ENCODE measurements at places on chromosomes 6 and 20.

DNA sequence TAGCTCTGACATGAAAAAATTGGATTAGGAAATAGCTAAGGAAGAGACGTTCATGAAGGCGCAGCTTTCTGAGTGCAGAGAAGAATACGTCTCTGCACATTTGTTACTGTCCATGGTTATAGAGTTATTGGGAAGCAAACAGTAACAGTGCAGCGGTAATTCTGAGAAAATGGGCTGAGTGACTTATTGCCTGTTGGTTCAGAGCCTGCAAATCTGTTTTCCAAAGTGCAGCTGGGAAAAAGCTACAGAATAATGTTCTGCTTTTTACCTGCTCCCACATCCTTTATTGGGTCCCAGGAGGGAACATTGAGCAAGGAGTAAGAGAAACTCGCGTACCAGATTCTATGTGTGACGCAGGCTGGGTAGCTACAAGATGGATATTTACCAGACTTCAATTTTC is 160.2 kb downstream of the BTBD3 start:
- DNase-seq: no peak

GRCh38 chr20:47922269-47922668 is 137.0 kb upstream of the SULF2 start:
- no peak for DNase-seq

- DNase-seq: no peak
Observed at GRCh38 chr6:113306552-113307145, 550.5 kb upstream of the MARCKS start.

DNA sequence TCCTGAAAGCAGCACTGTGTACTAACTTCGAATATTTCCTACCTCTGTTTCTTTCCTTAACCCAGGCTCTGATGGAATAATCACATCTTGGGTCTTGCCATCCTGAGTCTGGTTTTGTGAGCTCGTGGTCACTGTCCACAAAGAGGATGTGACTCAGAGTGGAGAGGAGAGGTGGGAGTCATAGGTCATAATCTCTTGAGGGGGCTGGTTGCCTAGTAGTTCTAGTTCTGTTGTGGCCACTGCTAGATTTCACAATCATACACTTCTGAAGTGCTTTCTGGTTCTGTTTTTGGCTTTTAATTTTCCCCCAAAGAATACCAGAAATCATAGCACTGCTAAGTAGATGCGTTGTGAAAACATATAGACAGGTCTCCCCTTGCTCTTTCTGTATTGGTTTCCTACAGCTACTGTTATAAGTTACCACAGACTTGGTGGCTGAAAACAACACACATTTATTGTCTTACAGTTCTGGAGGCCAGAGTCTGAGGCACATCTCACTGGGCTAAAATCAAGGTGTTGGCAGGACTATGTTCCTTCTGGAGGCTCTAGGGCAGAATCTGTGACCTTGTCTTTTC is 102.8 kb downstream of the NRSN1 start:
- no peak for DNase-seq

DNA sequence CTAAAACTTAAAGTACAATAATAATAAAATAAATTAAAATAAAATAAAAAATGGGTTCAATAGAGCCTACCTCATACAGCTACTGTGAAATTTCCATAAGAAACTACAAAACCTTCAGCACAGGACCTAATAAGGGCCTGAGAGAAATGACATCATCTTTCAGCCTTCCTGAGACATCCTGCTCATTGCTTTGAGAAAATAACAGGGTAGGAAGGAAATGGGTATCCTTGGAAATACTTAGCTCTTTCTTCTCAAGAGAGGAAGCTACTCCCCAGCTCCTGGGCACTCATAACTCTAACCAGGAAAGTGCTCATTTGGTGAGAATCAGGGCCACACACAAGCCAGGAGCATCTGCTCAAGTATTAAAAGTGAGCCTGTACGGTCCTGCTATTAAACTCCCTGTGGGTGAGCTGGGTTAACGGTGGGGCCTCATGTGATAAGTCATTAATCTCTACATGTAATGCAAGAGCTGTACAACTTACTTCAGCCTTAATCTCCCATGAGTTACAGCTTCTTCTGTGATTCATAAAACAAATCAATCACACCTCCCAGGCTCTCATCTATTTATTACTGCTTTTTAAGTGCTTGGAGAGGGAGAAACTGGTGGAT is 141.4 kb downstream of the MAFB start:
- no peak for DNase-seq

DNA sequence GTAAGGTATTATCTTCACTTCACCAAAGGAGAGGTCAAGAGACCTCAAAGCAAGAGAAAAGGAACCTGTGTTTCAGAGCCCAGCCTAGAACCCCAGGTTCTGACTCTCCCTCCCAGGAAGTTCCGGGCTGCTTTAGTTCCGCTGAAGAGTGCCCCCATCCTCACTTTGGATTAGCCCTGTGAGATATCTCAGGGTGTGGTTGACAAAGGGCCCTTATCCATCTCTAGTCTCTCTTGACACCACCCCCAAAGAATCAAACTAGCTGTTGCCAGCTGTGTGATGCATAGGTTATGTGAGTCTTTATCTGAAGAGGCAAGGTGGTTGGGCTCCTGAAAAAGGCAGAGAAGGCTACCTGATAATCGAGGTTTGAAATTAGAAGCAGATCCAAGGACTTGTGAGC is 20.6 kb downstream of the BRPF3 start:
- DNase-seq: no peak

DNA sequence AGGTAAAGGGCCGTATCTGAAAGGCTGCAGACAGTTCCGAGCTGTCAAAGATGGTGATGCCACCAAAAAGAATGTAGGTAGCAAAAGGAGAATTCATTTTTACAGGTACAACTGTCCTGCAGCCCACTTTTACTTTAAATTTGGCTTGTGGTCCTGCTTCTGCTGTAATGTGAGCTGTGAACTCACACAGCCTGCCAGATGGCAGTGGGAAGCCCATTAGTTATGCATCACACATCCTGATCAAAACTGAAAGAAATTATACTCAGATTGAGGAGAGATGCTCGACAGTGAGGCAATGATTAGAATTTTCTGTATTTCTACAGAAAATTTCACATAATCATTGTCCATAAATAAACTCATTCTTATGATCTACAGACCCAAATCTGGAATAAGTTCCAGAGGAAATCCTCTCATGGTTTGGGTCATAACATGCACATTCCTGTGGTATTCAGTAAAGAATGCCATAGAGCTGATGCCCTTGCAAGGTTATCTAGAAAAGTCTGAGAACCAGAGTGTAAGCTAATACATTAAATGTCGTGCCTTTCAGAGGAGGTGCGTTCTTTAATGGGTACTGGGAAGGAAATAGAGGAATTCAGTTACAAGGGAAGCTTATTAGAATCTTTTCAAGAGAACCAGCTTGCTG is 23.9 kb upstream of the E2F3 start:
- DNase-seq: no peak

GRCh38 chr6:98831959-98832283 is 2.5 kb upstream of the POU3F2 start:
- DNase-seq: no peak

GRCh38 chr6:133093956-133094355 is 147.2 kb upstream of the EYA4 start:
- DNase-seq: no peak

- no peak for DNase-seq
Observed at GRCh38 chr6:49633541-49633940, 3.1 kb downstream of the RHAG start.

DNA sequence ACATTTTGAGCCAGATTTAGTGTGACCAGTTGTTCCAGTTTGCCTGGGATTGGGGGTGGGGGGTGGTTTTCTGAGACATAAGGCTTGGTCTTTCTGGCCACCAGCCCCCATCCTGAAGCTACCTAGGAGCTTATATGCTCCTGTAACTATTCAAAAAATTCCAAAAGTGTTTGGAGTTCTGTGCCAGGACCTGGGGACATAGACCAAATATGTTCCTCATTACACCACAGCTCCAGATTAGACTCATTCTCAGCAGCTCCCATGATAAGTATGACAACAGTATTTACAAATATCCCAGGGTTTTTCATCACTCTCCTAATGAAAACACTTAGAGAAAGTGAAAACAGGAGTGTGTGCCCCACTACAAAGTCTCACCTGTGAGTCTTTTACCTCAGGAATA is 37.8 kb upstream of the RNF144B start:
- DNase-seq: no peak

DNA sequence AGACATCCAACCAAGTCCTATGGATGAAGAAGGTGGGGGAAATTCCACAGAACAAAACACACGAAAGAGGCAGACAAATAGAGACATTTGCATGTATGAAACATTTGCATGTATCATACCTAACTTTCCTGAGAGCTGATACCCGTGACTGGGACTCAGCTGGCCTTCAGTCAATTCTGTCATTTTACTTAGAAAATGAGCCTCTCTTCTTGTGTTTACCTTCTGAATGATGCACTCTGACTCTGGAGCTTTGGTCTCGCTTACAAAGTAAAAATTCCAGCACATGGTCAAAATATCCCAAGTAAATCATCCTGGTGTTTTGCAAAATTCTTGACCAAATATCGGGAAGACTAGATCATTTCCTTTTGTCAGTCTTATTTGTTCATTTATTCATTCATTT is 46.9 kb downstream of the MMUT start:
- DNase-seq: no peak

- DNase-seq: no peak
Observed at GRCh38 chr20:63969838-63970713, at the start of gene ZNF512B. Gene ZNF512B (minus strand): TSS chr20:63969930. CDS start chr20:63967950, 1,980 bp downstream.

GRCh38 chr6:105364243-105364642 is 38.6 kb downstream of the PREP start:
- DNase-seq: no peak

GRCh38 chr6:22612236-22612635 is 42.9 kb downstream of the HDGFL1 start:
- DNase-seq: no peak

GRCh38 chr20:17810847-17811627 is 111.3 kb downstream of the BANF2 start:
- no peak for DNase-seq

- DNase-seq: no peak
Observed at GRCh38 chr6:108380876-108381275, 86.0 kb downstream of the AFG1L start.

GRCh38 chr6:131549811-131550210 is 23.2 kb upstream of the ARG1 start:
- DNase-seq: no peak

DNA sequence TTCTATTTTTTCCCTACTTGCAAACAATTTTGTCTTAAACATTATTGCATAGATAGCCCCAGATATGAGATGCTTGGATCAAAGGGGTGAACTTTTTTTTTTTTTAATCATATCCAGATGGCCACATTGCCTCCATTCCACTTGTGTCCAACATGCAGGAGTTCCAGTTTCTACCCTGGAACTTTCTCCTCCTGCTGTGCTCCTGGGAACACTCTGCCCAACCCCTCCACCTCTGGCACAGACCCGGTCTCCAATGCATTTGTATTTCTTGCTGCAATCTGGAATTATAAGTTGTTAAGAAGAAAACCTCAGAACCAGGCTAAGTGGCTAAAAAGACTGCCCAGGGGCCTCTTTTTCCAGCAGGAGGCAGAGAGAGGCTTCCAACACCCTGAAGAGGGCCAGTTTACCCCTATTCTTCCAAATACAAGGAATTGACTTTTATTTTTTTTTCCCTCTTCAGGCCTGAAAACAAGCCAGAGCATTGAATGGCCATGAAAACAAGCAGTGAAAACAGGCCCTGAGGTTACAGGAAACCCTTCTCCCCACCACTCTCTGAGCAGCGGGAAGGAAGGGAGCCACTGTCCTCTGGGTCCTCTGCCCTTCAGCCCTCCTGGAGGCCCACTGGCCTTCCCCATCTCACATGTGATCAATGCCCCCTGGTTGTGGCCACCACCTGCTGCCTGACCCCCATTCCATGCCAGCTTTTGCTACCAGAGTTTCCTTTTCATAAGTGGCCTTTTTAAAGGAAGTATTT is 44.3 kb downstream of the PDYN start:
- DNase-seq: no peak

GRCh38 chr20:38859070-38859690 is 53.7 kb downstream of the PPP1R16B start:
- no peak for DNase-seq

- DNase-seq: no peak
Observed at GRCh38 chr20:50720026-50720425, 11.4 kb upstream of the PARD6B start.

DNA sequence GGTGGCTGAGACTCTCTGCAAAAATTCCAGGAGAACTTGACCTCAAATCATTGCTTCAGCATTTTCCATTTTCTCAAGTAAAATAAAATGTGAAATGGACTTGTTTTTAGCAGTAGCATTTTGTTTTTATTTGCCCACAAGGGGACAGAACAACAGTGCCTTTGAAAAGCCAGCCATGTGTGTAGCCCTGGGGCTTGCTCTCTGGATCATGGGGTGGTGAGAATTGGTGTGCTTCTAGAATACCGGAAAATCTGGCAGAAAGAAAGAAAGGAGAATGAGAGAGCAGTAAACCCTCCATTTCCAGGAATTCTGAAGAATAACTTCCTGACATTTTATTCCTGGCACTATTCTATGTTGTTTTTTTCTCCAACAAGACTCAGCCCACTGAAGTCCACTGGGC is 254.7 kb upstream of the MOCS1 start:
- no peak for DNase-seq

DNA sequence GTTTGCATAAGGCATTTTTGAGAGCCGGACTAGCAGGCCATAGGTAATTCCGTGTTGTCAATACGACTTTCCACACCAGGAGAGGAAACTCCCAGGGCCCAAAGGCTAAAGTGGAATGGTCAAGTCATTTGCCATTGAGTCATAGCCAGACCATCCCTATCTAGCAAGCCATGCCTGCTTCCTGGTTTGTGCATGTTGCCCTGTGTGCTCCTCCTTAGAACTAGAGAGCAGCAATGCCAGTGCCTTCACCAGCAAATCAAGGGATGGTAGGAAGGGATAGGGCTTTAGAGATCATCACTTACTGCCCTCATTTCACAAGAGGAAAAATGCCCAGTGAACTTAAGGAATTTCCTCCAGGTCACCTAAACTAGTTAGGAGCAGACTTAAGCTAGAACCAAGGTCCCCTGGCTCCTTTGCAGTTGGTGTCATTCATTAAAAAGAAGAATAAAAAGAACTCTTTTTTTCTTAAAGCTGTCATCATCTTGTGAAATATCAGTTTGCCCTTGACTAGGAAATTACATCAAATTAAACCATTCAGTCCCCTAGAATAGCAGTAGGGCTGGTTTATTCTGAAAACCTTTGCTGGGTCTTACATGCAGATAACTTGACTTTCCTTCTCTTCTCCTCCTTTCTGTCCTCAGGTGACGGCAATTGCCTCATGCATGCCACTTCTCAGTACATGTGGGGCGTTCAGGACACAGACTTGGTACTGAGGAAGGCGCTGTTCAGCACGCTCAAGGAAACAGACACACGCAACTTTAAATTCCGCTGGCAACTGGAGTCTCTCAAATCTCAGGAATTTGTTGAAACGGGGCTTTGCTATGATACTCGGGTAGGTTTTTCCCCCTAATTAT is 7.4 kb downstream of the TNFAIP3 start:
- no peak for DNase-seq

DNA sequence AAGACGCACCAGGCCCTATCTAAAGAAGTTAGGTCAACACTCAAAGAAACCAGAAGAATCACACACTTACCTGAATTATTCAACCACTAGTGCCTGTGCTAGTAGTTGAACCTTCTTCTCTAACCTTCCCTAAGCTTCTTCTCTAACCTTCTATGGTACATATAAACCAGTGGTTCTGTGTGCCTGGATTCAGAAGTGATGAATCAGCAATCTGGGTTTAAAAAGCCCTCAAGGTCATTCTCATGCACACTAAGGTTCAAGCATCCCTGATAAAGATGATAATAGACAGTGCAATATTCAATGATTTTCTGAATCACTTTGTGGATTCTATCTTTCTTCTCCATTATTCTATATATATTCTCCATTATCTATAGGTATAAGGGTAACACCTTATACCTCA is 271.4 kb upstream of the TBX18 start:
- DNase-seq: no peak

GRCh38 chr6:56046576-56046975 is 171.2 kb upstream of the BMP5 start:
- no peak for DNase-seq

- no peak for DNase-seq
Observed at GRCh38 chr6:4637691-4638433, 138.3 kb upstream of the CDYL start.

Data from stimulated activated CD4-positive, alpha-beta T cell treated with anti-CD3 and anti-CD28 coated beads, Interleukin-15, amount 100 ng/mL, for 1 hour (primary cell).